ENCODE measurements at places on chromosomes 7 and 10.

DNA sequence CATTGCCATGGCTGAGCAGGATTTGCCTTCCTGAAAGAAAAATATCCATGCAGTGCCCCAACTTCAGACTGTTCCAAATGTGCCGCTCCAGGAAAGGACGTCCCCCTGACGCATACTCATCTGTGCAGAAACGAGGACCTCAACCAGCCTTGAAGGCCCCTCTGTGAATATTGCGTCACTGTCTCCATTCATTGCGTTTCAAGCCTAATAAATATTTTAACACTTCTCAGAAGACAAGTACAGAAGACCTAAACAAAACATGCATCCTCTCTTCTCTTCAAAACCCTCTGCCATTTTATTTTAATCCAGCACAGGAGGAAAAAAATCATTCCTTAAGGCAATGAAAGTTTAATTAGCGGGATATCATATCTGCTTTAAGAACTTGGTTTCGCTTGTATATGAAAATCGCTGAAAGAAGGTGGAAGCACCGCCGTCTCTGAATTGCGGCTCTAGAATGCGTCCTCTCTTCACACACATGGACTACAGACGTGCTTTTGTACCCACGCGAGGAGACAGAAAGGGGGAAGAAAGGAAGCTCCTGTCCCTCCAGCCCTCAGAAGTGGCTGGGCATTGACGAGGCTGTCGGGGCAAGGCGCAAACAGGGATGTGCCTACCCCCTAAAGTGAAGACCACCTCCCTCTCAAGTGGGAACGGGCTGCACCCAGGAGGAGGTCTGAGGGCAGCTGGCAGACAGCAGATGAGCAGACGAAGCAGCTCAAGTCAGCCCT lies 36.8 kb downstream of the RGS10 start:
- no peak for DNase-seq

- no peak for DNase-seq
These were observed 2.3 kb downstream of the ABCB1 start for GRCh38 chr7:87598234-87599009.

DNA sequence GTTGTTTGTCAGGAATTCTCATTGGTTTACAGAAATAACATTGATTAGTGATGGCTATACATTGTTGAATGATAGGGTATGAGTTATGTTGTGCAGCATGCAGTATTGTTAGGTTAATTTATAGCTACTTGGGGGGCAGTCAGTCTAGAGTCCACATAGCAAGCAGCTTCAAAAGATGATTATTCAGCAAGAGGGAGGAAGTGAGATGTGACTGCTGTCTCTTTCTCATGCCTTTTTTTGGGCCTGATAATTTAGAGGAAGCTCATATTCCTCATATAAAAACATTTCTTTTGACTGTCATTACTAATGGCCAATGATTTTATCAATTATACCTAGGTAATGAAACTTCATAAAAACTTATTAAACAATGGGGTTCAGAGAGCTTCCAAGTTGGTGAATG lies 3.4 kb upstream of the TBRG4 start:
- DNase-seq: no peak

DNA sequence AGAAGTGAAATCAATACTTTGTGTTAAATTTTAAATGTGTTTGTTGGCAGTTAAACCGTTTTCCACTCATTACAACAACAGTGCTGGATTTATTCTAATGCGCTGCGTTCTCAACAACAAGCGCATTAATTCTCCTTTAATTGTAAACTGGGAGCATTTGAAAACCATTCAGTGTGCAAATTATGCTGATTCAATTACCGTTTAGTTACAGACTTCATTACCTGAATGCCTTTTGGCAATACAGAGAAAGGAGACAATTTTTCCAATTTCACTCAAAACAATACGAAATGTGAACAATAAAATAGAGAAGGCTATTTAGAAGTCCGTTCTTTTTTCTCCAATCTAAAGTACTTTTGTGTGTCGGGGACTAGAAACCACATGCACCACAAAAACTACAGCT lies 4.2 kb downstream of the NXPH1 start:
- DNase-seq: no peak

GRCh38 chr10:94024407-94024806 lies 30.7 kb downstream of the PLCE1 start:
- DNase-seq: no peak

GRCh38 chr10:77602231-77602912 lies 35.2 kb downstream of the KCNMA1 start:
- DNase-seq: no peak

DNA sequence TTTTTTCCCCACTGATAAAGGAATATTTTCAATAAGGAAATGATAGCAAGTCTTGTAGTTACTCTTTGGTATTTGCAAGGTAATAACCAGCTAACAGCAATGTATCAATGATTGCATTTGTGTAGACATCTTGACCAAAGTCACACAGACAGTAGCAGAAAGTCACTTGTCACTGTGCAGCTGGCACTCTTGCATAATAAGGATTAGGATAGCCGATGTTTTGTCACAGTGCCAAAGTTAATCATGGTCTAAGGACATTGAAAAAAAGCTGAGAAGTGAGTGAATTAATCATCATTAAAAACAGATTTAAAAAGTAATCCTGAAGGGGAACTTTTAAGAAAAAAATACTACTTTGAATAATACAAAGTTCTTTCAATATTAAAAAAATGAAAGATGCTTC lies 834.3 kb upstream of the C7orf33 start:
- DNase-seq: no peak

GRCh38 chr7:101140746-101141382 lies 13.4 kb upstream of the AP1S1 start:
- DNase-seq: no peak

DNA sequence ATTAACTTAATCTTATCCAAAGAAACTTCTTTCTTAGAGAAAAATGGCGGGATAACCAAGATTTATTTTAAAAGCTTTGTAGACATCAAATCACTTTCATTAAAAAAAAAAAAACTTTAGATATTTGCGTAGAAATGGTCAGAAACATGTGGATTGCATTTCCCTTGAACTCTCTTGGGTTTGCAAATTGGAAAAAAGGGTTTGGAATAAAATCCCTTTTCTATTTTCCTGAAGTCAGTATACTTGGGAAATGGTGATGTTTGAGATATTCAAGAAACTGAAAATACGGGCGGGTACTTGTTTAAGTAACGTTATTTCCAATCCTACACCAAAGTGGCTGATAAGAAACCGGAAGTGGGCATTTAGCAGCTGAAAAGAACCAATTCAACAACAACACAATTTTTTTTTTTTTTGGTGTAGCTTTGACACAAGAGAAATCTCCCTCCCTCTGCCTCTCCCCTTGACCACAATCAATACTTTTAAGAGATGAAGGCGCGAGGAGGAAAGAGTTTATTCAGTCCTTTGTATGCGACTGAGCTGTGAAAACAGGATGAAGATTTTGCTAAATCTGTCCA lies 13.7 kb upstream of the GFRA1 start:
- no peak for DNase-seq
